Left forelimb (tissue), 1 donor: ENCODE measurements at places on chromosomes 16 and 17.

- no peak for DNase-seq
Observed at GRCh38 chr17:30848021-30848420, 16.3 kb downstream of the ATAD5 start.

- no peak for DNase-seq
Observed at GRCh38 chr17:58192612-58193011, at the start of gene EPX. EPX (plus strand) TSS chr17:58192726; CDS start chr17:58192847, 121 bp downstream.

DNA sequence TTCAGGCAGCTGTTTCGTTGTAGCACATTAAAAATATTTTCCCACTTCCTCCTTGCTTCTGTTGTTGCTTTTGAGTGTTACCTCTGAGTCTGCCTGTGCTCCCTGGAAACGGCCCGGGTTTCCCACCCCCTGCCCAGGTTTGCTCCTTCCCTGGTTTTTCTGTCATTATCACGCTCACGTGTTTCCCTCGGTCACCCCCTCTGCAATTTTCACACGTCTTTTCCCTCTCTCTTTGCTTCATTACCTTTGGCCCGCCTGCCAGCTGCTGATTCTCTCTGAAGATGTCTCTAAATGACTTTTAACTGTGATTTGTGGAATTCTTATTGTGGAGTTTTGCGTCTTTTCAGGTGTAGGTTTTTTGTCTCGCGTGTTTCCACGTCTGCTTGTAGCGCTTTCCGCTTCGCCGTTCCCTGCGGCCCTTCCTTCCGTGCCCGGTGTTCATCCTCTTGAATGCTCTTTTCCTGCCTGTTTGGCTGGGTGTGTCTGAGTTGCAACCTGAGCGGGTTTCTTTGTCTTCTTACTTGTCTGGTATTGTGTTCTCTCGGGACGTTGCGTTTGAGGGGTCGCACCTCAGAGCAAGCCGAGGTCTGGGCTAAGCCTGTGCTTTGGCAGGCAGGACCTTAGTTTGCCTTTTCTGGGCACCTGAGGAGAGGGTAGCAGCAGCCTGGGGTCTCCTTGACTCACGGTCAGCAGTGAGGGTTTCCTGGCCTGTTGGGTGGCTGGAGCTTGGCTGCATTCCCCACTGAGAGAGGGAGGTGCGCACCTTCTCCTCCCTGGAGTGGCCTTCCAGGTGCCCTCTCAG lies 96.3 kb upstream of the ZNF750 start:
- DNase-seq: no peak

DNA sequence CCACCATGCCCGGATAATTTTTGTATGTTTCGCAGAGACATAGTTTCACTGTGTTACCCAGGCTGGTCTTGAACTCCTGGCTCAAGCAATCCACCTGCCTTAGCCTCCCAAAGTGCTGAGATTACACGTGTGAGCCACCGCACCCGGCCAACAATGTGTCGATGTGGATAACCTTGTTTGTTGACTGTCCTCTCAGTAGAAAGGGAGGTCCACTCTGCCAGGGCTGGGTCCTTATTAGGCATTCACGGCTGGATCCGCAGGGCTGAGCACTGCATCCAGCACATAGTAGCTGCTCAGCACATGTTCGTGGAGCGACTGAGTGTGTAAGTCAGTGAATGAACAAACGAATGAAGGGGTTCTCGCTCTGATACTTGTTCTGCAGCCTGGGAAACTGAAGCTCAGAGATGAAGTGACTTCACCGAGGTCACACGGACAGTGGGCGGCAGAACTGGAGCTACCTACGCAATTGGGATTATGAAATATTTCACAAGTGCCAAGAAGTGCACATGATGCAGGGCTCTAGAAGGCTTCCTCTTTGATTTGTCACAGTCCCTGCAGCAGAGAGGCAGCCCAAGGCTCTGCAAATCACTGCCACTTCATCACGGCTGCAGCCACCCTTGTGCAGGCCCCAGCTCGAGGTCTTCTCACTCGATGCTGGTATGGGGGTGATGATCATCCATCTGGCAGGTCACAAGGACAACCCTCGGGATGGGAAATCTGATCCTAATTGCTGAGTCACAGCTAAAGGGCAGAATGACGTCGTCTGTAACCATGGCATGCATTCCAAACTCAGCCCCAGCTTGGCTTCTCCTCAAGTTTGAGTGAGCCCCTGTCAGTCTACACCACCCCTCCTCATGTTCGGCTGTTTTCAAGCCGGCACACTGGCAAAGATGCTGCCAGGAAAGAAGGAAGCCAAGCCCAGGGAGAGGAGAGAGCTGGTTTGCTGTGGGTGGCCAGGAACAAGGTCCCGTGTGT lies 28.0 kb upstream of the SNN start:
- no peak for DNase-seq

- no peak for DNase-seq
Observed at GRCh38 chr16:89363621-89364393, 126.6 kb downstream of the ANKRD11 start.

GRCh38 chr16:24723663-24724062 lies 5.8 kb upstream of the TNRC6A start:
- no peak for DNase-seq

DNA sequence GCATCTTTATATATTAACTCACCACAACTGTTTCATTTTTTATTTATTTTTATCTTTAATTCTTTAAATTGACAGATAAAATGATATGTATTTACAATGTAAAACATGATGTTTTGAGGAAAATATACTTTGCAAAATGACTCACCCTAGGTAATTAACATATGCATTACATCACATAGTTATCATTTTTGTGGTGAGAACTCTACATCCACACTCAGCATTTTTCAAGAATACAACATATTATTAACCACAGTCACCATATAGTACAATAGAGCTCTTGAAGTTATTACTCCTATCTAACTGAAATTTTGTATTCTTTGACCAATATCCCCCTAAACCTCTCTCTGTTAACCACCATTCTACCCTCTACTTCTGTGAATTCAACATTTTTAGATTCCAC lies 194.7 kb upstream of the KIF2B start:
- DNase-seq: no peak
